ENCODE measurements at places on chromosomes 1 and 21.

DNA sequence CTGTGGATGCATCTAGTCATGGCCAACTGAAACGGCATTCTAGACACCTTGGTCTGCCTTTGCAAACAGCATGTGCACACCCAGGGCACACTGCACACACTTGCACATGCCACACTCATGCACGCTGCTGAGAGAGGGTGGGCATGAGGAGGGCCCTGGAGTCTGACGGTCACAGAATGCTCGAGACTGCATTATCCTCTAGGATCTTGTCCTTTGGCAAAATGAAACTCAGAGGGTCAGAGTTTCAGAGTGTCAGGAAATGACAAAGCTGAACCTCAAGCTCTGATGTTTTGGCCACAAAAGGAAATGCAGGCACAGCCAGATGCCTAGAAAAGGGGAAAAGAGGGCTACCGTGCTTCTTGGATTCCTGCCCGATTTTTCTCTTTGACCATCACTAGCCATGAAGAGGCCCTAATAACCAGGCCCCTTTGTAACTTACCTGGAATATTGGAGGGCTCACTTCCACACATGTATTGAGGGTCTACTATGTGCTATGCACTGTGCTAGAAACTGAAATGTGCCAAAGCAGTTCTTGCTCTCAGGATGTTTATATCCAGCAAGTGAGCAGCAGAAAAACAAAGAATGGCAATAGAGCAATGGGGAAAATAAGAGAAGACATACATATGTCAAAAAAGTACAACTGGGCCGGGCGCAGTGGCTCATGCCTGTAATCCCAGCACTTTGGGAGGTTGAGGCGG, 65.4 kb downstream of the TOMM20 start:
- no peak for DNase-seq

- no peak for DNase-seq
Observed at GRCh38 chr21:25898671-25899070, 163.9 kb downstream of the GABPA start.

DNA sequence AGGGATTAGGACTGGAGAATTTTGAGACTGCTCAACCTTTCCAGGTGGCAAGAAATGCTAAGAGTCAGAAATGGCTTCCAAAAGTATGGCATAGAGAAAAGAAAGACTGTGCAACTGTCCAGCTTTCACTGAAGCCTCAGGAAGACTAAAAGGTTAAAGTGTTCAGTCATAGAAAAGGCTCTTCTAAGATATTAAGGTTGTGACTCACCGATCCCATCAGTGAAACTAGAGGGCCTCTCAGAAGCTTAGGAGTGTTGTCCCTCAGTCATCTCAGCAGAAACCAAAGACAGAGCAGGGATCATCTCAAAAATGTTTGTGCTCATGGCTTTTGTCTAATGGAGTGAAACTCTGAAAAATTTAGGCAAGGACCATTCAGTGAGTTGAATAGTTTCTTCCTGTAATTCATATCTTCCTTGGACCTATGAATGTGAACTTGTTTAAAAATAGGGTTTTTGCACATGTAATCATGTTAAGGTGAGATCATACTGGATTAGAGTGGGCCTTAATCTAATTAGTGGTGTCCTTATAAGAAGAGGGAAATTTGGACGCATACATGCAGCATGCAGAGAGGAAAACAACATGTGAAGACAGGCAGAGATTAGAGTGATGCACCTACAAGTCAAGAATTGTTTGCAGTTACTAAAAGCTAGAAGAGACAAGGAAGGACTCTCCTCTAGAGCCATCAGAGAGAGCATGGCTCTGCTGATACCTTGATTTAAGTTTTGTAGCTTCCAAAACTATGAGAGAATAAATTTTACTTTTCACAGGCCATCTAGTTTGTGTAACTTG, 71.3 kb downstream of the RPE65 start:
- DNase-seq, result no peak

- DNase-seq, result no peak
Observed at GRCh38 chr1:17944646-17945045, 163.0 kb upstream of the IGSF21 start.

DNA sequence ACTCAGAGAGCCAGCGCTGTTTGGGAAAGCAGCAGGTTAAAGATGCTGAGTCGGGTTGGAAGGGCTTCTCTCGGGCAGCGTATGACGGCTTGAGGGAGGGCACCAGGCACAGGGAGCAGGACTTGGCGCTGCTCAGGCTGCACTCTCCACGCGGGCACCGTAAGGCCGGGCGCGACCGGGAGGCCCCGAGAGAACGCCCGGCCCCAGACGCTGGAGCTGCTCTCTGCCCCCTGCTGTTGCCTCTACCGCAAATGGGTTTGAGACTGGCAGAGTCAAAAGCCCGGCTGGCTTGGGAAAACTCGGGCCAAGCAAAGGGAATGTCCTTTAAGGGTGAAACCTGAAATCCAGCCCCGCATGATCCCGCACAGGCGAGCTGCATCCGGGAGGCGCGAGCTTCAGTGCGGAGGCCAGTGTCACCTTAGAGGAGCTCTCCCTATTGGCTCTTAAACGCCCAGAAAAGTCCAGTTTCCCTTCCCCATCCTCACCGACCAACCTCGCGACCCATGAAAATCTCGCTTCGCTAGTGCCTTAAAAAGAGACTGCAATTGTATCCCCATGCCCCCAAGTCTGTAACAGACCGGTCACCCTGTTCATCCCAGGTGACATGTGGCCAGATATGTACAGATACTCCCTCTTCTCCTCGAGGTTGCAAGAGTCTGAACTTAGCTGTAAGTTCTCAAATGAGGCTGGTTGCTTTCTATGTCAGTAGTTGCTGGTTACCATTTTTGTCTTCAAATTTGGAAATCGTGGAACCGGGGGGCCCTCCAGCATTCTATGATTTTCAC, 1.1 kb downstream of the PRRX1 start:
- DNase-seq, result no peak
